ENCODE measurements at places on chromosomes 4 and X.

GRCh38 chr4:123506011-123506695 is 109.6 kb downstream of the SPRY1 start:
- DNase-seq, result no peak

- no peak for DNase-seq
Measured at GRCh38 chrX:36898301-36898700, 109.9 kb upstream of the FAM47C start.

- no peak for DNase-seq
Measured at GRCh38 chr4:2607822-2608221, 71.4 kb downstream of the FAM193A start.

GRCh38 chr4:108877821-108878220 is 115.0 kb upstream of the ETNPPL start:
- DNase-seq, result no peak

- no peak for DNase-seq
Measured at GRCh38 chr4:110514889-110515479, 39.0 kb downstream of the ENPEP start.

DNA sequence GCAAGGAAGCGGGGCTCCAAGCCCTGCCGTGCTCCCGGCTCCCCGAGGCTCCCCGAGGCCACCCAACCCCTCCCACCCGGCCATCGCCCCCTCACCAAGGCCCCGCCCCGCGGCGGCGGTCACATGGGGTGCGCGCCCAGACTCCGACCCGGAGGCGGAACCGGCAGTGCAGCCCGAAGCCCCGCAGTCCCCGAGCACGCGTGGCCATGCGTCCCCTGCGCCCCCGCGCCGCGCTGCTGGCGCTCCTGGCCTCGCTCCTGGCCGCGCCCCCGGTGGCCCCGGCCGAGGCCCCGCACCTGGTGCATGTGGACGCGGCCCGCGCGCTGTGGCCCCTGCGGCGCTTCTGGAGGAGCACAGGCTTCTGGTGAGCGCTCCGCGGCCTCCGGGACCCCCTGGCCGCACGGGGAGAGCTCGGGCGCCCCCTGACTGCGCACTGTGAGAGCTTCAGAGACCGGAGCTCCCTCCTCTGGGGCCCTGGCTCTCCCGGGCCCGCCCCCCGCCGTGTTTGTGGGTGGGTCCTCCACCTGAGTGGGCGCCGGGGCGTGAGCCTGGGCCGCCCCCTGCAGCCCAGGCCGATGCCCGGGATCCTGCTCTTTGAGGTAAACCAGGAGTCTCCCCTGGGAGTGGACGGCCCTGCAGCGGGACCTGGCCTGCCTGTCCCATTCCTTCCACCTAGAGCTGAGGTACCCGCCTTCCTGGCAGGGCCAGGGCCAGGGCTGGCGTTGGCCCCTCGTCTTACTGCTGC is at the start of gene IDUA:
Gene IDUA (plus strand): TSS at position 166 of the 745 bp plus-strand sequence. CDS start 41 bp downstream, at position 207.
- peak; percentile 80 for DNase-seq

DNA sequence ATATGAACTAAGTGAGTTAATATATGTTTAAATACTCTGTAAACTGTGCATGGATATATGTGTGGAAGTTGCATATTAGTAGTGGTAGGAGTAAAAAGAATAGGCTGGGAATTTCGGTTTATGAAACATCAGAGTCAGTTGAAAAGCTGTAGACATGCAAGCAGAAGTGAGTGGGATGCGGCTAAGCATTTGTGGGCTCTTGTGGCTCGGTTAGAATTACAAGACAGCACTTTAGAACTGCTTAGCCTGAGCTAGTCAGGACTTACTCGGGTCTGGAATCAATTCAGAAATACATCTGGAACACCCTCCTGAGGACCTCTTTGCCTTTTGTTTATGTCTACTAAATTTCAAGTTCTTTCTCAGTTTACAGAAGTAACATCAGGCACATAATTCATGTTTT is 93.6 kb downstream of the AFF2 start:
- DNase-seq, result no peak

GRCh38 chr4:53019485-53020382 is 157.6 kb downstream of the RASL11B start:
- no peak for DNase-seq

DNA sequence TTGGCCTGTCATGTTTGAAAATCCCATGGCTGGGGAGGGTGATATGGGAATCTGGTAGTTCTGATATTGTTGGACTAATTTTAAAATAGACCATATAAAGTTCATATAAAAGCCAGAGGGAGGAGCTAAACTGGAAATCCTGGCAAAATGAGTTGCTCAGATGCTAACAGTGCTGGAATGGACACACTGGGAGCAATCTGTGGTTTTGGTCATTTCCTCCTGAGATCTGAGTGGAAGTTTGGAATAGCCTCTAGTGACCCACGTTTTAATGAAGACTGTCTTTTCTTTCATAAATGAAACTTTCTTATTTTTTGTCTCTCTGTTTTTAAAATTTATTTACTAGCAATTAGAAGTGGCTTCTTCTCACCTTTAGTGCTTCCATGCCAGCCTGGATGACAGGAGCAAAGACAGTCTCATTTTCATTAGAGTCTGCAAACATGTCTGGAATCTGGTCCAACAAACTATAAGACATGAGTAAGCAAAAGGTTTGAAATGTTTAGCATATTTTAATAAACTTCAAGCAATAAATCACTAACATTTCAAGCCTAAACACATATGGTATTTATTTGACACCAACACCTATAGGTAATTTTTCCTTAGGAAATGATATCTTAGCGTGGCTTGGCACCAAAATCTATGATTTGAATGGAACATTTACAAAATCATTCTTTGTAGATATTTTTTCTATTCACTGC is 66.6 kb downstream of the METTL14 start:
- no peak for DNase-seq
